ENCODE measurements at places on chromosomes 16 and 17. TPM values are rescaled to one million over a fixed set of nuclear protein-coding genes. Genes with fewer than 3 reads are reported as not detected.

- no peak for DNase-seq
These were observed 37.8 kb upstream of the TMC5 start for GRCh38 chr16:19379838-19380237.

DNA sequence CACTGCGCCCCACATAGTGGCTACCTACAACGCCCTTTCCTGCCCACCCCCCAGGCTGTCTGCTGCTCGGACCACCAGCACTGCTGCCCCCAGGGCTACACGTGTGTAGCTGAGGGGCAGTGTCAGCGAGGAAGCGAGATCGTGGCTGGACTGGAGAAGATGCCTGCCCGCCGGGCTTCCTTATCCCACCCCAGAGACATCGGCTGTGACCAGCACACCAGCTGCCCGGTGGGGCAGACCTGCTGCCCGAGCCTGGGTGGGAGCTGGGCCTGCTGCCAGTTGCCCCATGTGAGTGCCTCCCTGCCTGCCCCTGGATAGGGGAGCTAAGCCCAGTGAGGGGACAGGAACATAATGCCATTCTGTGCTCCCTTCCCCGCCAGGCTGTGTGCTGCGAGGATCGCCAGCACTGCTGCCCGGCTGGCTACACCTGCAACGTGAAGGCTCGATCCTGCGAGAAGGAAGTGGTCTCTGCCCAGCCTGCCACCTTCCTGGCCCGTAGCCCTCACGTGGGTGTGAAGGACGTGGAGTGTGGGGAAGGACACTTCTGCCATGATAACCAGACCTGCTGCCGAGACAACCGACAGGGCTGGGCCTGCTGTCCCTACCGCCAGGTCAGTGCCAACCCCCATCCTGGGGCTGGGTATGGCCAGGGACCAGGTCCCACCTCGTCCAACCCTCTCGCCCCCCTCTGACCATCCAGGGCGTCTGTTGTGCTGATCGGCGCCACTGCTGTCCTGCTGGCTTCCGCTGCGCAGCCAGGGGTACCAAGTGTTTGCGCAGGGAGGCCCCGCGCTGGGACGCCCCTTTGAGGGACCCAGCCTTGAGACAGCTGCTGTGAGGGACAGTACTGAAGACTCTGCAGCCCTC lies 7.1 kb downstream of the GRN start:
- no peak for DNase-seq

DNA sequence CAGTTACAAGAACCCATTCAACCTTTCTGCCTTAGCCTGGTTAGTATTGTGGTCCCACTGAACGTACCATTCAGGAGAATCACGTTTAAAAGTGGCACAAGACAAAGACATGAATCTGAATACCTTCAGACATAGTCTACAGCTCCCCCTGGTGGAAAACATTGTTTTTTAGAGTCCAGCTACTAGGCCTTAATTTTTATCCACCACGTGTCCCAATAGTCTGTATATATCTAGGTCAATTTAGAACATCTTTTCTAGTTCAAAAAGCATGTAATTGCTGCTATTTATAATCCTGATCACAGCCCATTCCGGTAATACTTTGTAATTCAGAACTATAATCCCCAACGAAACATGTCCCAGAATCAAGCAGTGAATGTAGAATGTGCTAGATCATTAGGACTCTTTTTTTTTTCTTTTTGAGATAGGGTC lies 13.7 kb upstream of the GUCY2D start:
- DNase-seq, result no peak

- DNase-seq, result no peak
These were observed 23.4 kb upstream of the MFSD6L start for GRCh38 chr17:8822401-8823035.

GRCh38 chr16:5870886-5871691 lies 773.5 kb upstream of the EEF2KMT start:
- DNase-seq, result no peak

DNA sequence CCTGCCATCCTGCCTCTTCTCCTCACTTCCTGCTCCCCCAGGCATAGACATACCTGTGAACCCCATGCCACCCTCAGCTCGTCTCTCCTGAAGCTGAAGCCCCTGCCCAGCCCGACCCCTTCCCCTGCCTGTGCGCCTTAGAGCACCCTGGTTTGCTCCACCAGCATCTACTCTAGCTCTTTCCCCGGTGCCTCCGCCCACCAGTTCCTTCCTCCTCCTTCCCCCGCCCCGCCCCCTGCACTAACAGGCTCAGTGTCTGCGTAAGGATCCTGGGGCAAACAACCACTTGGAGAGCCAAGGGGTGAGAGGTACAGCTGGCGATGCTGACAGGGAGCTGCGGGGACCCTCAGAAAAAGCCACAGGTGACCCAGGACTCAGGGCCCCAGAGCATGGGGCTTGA lies 1.9 kb downstream of the GPR142 start:
- DNase-seq, result peak; percentile 75

DNA sequence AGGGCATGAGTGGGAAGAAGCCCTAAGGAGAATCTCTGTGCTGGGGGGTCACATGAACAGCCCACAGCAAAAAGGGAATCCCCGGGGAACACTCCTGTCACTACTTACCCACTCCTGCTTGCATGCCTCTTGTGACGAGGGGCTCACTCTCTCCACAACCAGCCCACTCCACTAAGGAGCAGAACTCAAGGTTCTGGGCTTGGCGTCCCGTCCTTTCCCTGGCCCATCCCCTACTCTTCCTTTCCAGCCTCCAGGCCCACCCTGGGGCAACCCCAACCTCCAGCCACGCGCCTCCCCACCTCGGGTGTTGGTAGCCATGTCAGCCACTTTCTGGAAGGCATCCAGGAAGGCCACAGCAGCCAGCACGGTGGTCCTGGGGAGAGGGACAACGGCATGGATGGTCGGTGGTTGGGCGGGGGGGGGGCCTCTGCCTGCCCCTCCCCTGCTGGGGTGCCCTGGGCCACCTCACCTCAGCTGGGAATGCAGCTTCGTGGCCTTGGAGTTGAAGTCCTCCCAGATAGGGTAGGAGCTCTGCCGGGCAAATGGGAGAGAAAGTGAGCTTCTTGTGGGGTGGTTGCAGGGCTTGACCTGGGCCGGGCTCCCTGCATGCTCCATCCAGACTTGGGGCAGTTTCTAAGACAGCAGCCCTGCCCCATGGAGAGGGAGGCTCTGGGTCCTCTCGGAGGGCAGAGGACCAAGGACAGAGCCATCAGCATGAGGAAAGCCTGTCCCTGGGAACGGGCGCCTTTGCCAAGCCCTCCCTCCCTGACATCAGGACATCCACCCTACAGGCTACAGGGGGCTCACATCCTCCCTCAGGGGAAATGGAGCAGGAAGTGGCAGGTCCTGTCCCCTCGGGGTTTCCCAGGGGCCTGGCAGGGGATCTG lies 5.1 kb downstream of the MTSS2 start:
- peak; percentile 59 for DNase-seq

- peak; percentile 35 for DNase-seq
These were observed 1.6 kb downstream of the SLC47A2 start for GRCh38 chr17:19714542-19715411.

SGCA gene
- 135 TPM for total RNA-seq

PROCA1 gene
- 1.3 TPM for total RNA-seq

RFWD3 gene
- 4.4 TPM for total RNA-seq

EIF3C gene
- 378 TPM for total RNA-seq
